Hematopoietic multipotent progenitor cell treated with erythropoietin and hydrocortisone succinate and interleukin-3 and kit ligand, for 6 days (in vitro differentiated cells): ENCODE measurements at places on chromosomes 4 and X.
A peak's percentile ranks its signal among the peaks of the same experiment; 100 is the strongest.

DNA sequence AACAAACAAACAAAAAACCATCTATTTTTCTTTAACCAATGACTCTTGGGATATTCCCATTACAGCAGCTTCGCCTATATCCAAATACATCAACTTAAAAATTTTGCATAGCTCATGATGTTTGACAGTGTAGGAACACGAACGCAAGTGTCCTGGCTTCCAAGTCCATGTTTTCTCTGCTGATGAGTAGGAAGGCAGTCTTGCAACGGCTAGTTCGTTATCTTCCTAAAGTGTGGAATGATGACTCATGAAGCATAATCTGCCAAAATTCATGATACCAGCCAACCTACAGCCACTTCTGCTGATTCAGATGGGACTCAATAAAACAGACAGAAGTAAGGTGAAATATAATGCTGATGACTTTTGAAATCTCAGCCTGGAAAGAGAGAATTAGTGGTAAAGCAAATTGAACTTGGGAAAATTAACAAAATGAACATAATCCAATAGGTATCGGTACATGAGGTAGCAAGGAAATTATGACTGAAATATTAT lies 6.4 kb upstream of the SEPTIN11 start:
- peak; percentile 38 for DNase-seq

DNA sequence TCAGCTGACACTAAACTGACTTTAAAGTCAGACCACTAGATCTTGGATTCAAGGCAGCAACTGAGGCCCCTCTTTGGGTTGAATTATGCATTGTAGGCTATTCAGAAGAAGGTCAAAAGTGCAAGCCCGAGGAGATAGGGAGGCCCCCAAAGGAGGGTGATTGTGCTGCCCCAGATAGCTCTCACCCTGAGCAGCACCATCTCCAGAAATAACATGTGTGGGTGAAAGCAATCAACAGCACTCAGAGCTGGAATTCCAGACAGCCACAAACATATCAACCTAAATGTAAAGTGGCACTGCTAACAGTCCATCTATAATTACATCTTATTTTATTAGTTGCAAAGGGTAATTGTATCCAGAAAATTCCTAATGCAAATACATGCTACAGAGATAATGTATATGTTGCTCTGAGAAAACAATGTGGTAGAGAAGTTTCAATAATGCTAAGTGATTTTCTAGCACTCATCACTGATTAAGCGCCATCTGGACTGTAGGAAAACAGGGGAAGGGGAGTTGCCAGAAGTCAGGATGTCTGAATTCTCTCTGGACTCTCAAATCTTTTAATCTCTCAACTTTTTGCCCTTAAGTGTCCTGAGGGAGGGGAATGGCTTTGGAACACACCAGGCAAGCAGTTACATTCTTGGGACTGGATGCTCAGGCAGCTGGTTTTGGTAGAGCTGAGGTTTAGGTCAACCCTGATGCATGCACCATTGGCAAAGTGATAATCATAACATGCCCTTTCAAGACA lies 61.8 kb upstream of the SFRP2 start:
- DNase-seq, result no peak

DNA sequence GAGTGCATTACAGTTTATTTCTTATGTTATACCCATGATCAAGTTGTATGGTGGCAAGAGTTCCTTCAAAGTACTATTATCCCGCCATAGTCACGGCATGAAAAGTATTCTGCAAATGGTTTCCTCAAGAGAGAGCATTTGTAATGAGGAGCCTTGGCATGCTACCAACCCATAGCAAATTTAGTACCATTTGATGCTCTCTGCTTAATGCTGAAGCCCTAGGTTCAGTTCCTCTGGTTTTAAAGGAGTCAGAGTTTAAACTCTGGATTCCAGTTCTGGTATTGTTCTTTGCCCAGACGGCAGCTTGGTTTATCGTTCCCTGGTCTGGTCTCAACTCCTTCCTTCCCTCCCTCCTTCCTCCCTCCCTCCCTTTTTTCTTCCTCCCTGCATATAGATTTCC lies 371.3 kb downstream of the BMPR1B start:
- DNase-seq, result no peak

- DNase-seq, result no peak
These were observed 35.3 kb downstream of the ARFIP1 start for GRCh38 chr4:152815078-152815477.
